ENCODE measurements at places on chromosomes 2 and 18. TPM values are rescaled to one million over a fixed set of nuclear protein-coding genes. Genes with fewer than 3 reads are reported as not detected.

TRAK2 gene
- total RNA-seq: 42.7 TPM

PPP1R1C gene
- not detected for total RNA-seq

WNT6 gene
- not detected for total RNA-seq

MTCL1 gene
- 0.41 TPM for total RNA-seq

PLEK gene
- total RNA-seq: 42.5 TPM

CDH7 gene
- total RNA-seq: not detected

Data from activated CD8-positive, alpha-beta memory T cell treated with anti-CD3 and anti-CD28 coated beads, Interleukin-2, amount 10 ng/mL, durations not matched to agents 7 days and 5 days (primary cell).